BJ (cell line): ENCODE measurements at places on chromosomes 13 and 19.

GRCh38 chr19:2338055-2338615, 9.7 kb downstream of the SPPL2B start:
- no peak for DNase-seq

DNA sequence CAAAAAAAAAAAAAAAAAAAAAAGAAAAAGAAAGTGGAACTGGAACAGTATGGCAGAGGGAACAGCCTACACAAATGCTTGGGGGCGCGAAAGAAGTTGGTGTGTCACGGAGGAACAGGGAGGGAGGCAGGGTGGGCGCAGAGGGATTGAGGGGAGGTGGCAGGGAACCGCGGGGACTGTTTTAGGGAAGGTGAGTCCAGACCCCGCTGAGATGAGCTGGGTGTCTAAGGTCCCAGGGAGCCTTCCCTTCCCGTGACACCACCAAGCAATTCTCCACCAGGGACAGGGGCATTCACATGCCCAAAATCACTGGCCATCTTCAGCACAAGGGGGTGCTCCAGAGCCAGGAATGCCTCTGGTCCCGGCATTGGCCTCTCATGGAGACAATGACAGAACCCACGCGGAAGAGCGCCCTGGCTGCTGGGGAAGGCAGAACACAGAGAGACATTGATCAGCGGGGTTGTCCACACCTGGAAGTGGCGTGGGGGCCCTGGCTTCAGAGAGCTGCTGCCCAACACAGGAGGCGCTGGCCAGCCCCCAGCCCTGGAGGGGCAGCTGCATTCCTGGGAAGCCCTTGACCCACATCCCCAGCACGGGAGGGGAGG, 6.9 kb downstream of the PEAK3 start:
- no peak for DNase-seq

GRCh38 chr13:55155046-55155445, 1985.7 kb upstream of the PRR20A start:
- DNase-seq: no peak

DNA sequence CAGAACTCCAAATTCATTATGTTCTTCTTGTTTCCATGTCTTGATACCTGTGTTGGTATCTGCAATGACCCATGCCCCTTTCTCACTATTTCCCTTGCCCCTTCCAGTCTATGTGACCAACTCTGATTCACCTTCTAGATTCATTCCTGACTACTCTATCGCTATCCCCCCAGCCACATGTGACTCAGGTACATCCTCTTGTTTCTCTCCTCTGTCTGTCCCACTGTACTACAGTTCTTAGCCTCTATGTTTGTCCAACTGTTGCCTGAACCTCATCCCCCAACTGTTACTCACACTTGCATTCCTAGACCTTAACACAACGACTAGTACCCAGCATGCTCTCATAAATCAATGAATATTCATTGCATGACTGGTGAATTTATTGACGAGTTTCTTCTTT, 10.0 kb upstream of the FLT3 start:
- no peak for DNase-seq

DNA sequence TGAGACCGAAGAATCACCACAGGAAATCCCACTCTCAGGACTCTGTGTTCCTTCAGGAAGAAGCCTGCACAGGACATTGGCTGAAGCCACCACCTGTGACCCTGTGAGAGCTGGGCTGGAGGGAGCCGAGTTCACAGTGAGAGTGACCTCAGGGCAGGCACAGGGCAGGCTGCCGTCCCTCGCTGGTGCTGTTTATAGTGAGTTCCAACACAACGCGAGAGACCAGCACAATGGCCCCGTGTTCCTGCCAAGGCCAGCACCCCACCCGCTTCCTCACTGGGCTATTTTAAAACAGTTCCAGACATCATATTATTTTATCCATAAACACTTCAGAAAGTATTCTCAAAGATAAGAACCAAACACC, 18.4 kb upstream of the GAS6 start:
- no peak for DNase-seq

- no peak for DNase-seq
These were observed 1.3 kb downstream of the MED4 start for GRCh38 chr13:48093588-48093987.

DNA sequence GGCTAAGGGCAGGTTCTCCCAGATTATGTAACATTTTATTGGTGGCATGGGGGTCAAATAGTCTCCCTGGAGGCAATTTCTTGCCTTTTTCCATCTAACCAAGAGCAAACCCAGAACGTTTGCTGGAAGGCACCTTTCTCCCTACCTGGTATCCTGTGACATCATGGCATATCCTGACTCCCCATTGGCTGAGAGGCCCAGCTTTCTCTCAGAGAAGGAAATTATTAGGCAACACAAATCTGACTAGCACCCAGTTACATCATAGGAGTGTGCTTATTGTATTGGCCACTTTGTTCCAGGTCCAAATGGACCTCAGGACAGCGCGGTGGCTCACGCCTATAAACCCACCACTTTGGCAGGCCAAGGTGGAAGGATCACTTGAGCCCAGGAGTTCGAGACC, 13.0 kb downstream of the NTN5 start:
- DNase-seq: no peak

- DNase-seq: no peak
These were observed 955 bp downstream of the IL4I1 start for GRCh38 chr19:49895566-49896297.

GRCh38 chr13:109043636-109044035, 414.2 kb downstream of the MYO16 start:
- no peak for DNase-seq

- no peak for DNase-seq
These were observed 208.3 kb upstream of the NBEA start for GRCh38 chr13:34733721-34734120.

GRCh38 chr13:97600458-97601075, 166.6 kb downstream of the RAP2A start:
- DNase-seq: peak; percentile 4

DNA sequence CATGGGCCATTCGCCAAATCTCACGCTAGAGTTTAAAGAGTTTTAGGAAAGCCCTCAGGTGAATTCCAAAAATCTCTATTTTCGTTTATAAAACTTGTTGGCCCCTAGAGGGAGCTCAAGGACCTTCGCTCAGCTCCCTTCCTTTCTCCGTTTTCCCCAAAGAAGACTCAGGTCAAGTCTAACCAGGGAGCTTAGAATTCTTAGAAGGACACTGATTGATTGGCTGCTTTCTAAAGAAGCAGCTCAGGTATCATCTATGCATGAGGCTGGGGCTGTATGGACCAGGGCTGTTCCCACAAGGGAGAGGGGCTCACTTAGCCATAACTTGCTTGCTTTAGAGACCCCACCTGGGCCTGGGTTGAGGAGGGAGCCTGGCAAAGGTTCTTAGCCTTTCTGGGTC, 20.5 kb downstream of the DZIP1 start:
- DNase-seq: no peak

DNA sequence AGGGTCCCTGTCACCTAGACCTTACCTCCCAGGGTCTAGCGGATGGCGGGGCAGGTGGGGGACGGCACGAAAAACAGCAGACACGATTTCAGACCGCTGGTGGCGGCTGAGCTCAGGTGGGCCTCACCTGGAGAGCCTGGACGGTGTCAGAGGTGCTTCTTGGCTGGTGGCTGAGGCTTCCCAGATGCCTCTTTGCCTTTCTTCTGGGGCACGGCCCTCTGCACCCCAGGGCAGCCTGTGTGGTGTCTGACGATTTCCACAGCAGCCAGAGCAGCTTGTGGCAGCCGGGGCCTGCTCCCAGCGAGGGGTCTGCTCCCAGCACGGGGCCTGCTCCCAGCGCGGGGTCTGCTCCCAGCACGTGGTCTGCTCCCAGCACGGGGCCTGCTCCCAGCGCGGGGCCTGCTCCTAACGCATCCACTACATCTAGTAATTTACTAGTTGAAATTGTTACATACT, 66.7 kb downstream of the ATP11A start:
- no peak for DNase-seq

DNA sequence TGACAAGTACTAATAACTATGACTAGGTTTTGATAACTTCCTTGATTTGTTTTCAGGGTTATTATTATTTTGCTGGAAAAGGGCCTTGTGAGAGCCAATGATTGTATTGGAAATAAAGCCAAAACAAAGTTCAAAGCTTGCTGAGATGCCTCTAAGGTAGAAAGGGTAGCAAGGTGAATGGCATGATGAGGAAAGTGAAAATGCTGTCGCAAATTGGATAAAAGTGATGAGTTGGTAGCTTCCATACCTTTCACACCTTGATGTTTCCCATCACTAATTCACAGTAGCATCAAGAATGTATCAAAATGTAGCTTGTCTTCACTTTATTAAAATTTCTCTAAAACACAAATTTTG, 259.4 kb downstream of the FGF14 start:
- no peak for DNase-seq

DNA sequence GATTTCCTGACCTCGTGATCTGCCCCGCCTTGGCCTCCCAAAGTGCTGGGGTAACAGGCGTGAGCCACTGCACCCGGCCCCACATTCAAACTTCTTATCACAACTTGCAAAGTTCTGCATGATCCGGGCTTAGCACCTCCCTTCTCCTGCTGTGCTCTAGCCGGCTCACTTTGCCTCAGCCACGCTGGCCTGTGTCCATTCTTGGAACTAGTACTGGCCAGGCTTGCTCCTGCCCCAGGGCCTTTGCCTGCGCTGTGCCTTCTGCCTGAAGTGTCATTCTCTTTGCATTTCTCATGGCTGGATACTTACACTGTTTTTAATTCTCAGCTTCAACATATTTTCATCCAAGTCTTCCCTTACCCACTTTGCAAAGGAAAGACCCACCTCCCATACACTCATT, 29.9 kb downstream of the CACNG6 start:
- DNase-seq: no peak

DNA sequence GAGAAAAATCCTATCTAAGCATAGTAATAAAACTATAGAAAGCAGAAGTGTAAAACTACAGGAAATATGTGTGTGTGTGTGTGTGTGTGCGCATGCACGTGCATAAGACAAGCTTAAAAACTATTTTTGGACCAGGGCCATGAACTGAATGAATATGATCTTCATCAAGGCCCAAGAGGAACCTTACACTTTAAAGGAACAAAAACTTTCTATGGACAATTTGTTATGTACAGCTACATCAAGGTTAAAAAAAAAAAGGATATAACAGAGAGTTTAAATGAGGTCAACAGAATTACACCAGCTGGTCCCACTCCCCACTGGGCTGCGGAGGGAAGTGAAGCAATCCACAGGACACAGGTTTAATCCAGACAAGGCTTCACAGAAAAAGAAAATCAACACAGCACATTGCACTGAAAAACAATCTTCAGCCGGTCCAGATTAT, 151.1 kb downstream of the LHFPL6 start:
- DNase-seq: no peak

GRCh38 chr19:30175987-30176386, 196.2 kb upstream of the ZNF536 start:
- no peak for DNase-seq

DNA sequence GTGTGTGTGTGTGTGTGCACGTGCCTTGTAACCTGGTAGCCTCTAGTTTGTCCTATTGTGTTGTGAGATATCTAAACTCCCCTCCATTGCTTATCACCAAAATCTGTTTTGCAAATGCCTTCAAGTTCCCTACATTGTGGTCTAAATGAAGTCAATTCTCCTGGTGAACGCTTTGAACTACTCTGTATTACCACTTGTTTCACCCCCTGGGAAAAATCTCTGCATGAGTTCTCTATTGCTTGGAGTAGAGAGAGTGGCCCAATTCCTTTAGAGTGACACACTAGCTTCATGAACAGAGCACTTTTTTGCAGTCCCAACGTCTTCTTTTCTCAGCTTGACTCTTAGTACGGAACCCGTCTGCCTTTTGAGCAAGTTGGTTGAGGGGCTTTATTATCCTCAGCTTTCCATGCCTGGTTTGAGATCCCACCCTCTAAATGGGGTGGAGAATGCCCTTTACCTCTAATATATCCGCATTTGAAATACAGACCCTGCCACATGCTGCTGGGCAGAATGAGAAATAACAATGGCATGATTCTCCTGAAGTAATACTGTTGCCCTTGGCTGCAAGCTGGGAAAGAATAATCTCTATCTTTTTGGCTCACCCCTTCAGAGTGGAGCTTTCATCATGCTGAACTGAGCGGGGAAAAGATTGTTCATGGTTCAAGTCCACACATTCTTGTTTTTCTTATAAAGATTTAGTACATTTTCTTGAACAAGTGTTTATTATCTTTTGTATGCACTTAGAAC, 2545.3 kb downstream of the PCDH9 start:
- DNase-seq: no peak

GRCh38 chr19:41700381-41701195, 7.8 kb upstream of the CEACAM5 start:
- no peak for DNase-seq

- no peak for DNase-seq
These were observed 14.6 kb downstream of the N4BP2L1 start for GRCh38 chr13:32413284-32413683.

- no peak for DNase-seq
These were observed 10.1 kb downstream of the PAK4 start for GRCh38 chr19:39135701-39136100.

DNA sequence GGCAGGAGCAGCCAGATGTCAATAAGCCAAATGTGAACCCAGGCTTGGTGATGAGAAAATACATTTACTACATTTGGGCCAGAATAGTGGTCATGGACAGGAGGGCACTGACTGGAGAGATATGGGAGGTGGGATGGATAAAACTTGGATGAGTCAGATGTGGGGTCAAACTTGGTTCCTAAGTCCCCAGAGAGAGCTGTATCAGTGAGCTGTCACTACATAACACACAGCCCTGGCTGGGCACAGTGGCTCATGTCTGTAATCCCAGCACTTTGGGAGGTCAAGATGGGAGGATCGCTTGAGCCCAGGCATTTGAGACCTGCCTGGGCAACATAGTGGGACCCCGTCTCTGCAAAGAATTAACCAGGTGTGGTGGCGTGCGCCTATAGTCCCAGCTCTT, 51.6 kb upstream of the EHD2 start:
- no peak for DNase-seq

- DNase-seq: no peak
These were observed 585.2 kb downstream of the PCDH9 start for GRCh38 chr13:66644855-66645460.
